ENCODE measurements at places on chromosomes 2 and 18.

DNA sequence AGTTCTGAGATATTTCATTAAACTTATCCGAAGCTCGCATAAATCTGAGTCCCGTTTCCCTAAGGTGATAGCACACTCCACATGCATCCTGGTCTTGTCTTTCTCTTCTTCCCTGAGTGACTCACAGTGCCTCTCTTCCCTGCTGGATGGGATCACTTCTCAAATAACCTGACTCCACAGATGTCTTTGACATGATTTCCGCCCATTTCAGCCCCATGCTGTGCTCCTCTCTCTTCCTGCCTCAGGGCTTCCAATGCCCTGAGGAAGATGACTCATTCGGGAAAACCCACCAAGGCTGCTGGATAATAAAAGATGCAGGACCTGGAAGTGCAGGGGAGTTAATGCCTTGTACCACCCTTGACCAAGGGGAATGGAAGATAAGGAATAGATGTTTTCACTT is 441.7 kb upstream of the SOX11 start:
- no peak for DNase-seq

DNA sequence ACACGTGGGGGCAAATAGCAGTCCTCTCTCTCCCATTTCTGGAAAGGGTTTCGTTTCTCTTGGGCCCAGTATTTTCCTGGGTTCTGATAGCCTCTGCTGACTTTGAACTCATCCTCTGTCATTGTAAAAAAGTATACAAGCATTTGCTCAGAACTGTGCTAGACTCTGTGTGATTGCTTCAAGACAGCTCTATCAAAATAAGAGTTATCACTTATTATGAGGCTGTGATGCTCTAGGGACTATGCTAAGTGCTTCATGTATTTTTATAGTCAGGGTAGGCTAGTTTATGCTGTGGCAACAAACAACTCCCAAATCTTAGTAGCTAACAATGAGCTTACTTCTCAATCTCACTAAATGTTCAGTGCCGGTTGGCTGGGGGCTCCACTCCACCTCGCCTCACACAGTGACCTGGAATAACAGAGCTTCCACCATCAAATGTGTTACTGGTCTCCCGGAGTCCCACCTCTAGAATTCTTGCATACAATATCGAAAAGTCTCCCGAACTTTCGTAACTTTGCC is 110.8 kb upstream of the CDC42EP3 start:
- no peak for DNase-seq

DNA sequence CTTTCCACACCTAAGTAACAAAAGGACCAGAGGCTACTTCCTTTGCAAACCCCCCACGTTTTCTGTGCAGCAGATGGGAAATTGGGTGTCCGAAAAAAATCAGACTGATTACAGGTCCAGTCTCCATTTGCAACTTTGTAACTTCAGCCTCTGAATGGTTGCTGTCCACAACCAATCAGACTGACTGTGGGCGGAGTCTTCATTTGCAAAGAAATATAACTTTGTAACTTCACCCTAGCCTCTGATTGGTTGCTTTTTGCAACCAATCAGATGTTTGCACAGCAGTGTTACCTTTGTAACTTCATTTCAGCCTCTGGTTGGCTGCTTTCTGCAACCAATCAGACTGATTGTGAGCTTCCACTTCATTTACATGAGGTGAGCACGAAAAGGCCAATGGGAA is 27.8 kb upstream of the CACNB4 start:
- DNase-seq, result no peak

- DNase-seq, result no peak
These were observed 243.6 kb upstream of the SLC39A10 start for GRCh38 chr2:195413422-195413821.

- DNase-seq, result no peak
These were observed 639.9 kb downstream of the LRP1B start for GRCh38 chr2:141490886-141491285.

DNA sequence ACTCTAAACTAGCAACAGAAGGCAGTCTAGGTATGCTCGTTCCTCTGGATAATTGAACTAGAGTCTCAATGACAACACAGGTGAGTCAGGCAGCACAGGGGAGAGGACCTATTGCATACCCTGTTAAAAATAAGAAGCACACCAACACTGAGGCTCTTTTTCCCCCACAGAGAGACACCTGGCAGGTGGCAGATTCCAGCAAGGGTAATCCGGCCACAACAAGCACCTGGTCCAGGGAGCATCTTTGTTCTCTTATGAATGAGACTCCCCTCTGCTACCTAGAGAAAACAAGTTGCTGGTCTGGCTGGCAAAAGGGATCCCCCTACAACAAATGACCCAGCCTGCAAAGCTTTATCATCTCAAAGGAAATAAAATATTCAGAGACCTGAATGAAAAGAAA is 508.9 kb upstream of the POU3F3 start:
- no peak for DNase-seq
